NCI-H460 (cell line): ENCODE measurements at places on chromosomes 2 and 18.

DNA sequence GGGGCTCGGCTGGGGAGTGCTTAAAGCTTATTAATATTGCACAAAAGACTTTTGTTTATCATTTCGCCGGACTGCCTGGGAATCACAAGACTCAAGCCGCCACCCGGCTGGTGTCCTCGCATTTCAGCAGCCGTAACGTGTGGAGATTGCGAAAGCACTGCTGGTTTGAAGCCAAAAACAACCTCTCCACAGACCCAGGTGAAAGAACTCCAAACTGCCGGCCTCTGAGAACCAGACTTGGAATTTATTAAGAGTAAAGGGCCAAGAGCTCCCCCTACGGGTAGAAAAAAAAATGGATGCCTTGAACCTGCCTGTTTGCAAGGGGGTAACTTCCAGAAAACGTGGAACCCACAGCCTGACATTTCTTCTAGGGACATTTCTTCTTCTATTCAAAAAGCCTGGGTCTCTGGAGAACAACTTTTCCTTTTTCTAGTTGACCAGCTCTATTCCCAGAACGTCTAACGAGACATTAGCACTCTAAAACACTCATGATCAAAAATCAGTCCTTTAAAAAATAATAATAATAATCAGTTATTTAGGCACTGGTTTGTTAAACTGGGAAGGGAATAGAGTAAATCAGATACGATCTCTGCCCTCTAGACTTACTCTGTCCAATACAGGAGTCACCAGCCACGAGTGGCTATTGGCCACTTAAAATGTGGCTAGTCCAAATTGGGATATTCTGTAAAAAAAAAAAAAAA, 216.3 kb downstream of the C1D start:
- DNase-seq, result peak; percentile 65

DNA sequence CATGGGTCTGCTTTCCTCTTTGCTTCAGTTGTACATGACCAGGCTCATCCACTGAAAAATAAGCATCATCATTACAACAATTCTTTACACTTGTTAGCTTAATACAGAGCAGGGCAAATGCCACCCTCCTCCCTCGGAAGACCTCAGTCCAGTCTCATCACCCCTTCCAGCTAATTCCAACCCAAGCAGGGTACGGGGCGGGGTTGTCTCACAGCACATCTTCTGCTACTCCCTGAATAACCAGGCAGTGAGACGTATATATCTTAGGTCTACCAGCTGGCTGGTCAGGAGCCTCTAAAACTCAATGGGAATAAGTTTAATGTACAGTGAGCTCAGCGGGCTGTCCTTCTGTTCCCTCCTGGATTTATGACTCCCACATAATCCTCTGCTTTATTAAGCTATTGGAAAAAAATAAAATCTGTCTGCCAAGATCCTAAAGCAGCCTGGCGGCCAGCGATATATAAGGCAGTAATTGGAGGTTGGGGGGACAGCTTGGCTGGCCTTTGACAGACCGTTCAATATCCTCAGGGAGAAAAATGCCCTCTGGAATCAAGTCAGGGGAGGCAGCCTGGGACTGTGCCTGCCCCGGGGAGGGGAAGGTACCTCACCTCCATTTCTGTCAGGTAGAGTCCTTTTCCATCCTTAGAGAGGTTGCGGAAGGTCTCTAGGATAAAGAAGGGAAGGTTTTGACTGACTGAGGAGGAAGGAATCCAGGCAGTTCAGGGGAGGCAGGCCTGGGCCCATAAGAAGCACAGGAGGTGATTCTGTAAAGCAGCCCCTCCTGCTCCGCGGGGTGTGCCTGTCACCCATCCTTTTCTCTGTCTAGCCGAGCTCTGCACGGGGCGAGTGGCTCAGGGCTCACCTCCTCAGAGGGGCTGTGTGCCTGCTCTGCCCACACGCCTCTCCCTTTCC, 76.3 kb downstream of the CAPN13 start:
- no peak for DNase-seq

DNA sequence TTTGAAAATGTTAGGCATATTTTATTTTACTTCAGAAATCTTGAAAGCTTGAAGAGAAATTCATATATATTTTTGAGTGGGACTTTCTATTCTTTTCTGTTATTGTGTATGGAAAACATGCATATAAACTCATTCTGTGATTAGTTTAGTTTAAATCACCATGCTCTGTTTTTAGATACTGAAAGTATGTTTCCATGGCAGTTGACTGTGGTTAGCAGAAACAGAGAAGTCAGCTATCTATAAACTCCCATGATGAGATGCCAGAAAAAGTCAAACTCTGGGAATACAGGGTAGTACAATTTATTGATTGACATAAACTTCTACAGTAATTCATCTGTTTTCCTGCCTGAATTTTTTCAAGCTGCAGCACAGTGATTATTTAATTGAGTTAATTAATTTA, 905.3 kb upstream of the VRK2 start:
- no peak for DNase-seq

DNA sequence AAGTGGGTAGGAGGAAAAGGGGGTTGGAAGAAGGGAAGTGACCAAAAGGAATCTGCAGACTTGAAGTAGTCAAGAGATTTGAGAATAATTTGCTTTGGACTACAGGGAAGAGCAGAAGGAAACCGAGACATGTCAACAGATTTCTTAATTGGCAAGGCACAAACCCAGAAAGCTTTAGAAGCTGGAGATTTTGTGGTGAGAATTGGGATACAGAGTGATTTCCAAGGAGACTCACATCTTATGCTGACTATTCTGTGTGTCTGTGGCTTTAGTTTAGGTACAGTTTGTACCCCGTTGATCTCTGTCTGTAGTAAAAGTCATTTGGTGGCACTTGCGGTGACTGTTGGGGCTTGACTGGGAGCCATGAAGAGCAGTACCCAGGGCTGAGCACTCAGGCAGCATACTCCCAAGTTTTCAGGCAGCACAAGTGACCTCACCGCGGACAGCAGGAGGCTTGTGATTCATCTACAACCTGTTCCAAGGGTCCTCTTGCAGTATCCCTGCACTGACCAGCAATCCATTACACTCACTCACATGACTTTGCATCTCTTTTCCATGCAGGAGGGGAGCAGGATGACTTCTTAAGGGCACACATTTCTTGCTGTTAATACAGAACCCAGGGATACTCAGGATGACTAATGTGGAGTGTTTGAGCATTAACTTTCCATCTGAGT, 97.1 kb upstream of the TNP1 start:
- no peak for DNase-seq

DNA sequence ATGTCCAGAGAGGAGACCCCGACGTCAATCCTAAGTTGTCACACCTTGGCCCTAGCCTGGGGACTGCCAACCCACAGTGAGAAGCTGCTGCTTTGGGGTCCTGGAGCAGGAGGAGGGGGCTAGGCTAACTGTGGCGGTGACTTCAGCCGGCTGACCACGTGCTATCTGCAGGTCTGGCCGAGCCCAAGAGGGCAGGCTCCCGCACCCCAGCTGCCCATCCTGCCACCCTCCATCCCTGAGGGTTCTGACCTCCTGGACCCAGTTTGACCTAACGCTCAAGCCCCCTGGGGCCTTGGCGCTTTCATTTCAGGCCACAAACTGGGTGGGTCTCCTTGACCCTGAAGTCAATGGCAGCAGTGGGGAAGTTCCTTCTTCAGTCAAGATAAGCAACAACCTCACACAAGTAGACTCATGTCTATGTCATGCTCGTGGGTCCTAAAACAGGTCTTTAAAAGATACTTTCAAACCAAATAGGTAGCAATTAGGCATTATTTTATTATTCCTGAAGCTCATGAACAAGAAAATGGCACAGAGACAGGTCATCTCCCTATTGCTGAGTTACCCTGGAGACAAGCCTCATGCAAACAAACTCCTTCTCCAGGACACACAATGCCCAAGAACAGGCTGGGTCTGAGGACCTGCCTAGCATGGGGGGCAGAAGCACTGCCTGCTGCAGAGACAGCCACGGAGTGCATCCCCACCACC, 2.3 kb downstream of the HES6 start:
- DNase-seq, result no peak

DNA sequence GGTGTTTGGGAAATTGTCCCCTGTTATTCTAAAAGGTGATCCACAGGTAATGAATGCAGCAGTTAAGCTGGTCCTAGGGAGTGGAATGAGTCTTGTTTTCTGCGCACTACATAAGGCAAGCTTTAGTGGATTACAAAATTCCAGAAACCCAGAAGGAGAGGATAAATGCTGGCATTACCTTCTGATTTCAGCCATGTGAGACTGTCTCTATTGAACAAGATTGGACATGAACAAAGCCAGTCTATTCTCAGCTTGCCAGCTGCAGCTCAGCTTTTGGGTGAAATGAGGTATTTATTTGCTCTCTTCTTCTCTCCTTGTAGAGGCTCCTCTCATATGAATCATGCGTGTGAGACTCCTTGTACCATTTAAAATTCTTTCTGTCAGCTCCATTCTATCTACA, 944.9 kb downstream of the CNTNAP5 start:
- no peak for DNase-seq

DNA sequence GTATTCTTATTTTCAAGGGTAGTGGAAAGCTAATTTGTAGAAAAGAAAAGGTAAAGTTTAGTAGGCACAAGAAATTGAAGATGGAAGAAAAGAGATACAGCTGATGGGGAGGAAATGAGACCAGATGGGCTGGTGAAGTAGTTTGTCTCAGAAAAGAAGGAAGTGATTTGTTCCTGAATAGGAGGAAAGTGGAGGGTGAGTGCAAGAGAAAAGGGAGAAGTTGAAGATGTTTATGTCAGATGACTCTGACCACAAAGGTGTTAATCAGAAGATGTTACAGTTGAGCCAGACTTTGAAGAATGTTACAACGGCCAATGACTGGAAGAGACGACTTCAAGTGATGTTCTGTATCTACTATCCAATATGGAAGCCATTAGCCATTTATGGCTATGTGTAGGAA, 21.2 kb downstream of the ZSCAN30 start:
- no peak for DNase-seq

- no peak for DNase-seq
These were observed 464.7 kb downstream of the TXNL1 start for GRCh38 chr18:56173542-56174220.
